Neural crest cell (in vitro differentiated cells): ENCODE measurements at places on chromosomes 12 and 14. TPM values are rescaled to one million over a fixed set of nuclear protein-coding genes. Genes with fewer than 3 reads are reported as not detected.

DNA sequence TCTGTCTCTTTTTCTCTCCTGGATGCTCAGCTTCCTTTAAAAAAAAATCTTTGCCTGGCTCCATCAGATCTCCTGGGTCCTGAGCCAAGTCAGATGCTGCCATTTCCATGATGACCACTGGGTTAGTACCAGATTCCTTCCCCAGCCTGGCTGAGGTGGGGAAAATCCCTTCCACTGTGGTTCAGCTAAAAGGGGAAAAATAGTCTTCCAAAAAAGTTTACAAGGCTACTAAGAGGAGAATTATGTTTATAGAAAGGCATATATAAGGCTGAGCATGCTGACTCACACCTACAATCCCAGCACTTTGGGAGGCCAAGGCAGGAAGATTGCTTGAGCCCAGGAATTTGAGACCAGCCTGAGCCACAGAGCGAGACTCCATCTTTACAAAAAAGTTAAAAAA is 28.4 kb upstream of the GAS2L3 start:
- no peak for DNase-seq
- no peaks in the 10 kb centered on the region for H3K36me3 ChIP-seq
- no peaks in the 10 kb centered on the region for H3K4me1 ChIP-seq
- no peak overlapping the region for H3K27ac ChIP-seq

DNA sequence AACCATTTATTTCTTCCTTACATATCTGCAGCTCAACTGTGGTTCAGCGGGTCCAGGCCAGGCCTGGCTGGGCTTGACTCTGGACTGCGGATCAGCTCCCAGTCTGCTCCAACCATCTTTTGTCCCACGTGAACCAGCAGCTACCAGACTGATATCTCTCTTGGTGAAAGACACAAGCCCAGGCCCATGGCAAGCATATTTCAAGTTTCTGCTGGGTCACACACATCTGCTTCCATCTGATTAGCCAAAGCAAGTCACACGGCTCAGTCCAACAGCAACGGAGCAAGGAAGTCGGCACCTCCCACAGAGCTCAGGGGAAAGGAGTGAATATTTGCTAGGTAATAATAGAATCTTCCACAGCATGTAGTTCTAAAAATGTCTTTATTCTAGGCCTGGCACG is 24.7 kb upstream of the MARK3 start:
- no peaks in the 10 kb centered on the region for H3K4me1 ChIP-seq
- no peak for DNase-seq
- no peak overlapping the region for H3K4me3 ChIP-seq
- H3K36me3 ChIP-seq = peaks cover 10% of the 10 kb centered on the region

DNA sequence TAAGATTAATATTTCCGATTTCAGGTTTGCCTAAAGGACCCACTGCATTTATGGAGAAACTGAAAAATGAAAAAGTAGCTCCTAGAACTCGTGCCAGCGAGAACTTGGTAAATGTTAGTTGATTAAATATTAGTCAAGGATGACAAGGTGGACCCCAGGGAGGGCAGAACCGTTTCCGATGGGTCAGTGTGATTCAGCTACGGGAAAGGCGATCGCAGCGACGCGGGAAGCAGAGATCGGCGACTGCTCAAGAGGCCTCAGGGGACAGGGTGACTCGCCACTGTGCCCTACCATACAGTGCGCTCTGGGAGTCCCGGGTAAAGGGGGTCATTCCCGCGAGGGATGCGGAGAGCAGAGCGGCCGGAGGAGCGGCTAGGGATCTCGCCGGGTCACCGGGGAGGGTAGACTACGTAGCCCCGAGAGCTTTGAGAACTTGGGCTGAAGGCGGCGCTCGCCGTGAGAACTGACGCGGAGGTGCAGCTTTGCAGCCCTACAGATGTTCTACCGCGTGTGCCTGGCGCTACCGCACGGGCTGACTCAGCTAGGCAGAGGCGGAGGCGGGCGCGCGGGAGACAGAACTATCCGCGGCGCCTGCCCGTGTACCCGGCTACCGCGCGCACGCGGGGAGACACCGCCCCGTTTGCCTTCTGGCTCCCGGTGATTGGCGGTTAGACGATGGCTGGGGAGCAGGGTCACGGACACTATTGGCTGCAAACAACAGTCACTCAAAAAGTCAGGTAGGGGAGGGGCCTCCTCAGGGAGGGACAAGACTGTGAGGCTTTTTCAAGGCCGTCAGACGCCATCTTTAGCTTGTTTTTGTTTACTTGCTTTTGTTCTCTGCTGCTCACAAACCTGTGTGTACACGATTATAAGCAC is 3.2 kb downstream of the C14orf93 start:
- no peaks in the 10 kb centered on the region for H3K27me3 ChIP-seq
- H3K4me3 ChIP-seq = peak overlapping the region; percentile 93
- H3K27ac ChIP-seq = peak overlapping the region; percentile 99
- peak; percentile 93 for DNase-seq
- peaks cover 50% of the 10 kb centered on the region for H3K4me1 ChIP-seq

GRCh38 chr14:73359445-73359844 is 98.9 kb downstream of the NUMB start:
- H3K4me1 ChIP-seq = no peaks in the 10 kb centered on the region
- no peak overlapping the region for H3K27ac ChIP-seq
- no peak overlapping the region for H3K4me3 ChIP-seq

DNA sequence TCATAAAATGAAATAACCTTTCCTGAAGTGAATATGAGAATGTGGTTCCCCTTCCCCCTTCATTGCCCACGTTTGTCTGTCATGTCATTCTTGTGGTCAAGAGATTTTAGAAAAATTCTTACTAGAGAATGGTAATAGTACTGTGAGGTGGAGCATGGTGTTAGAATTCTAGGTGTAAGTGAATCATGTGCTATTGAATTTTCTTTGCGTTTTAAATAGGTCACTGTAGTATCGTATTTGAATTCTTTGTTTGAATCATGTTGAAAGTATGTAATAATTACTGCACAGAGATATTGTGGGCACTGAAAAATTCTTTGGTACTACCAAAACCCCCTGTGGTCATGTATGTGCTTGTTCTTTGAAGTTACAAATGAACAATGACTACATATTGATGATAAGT is 49.9 kb downstream of the FUT8 start:
- H3K4me3 ChIP-seq = no peak overlapping the region
- peaks cover 19% of the 10 kb centered on the region for H3K36me3 ChIP-seq
- H3K27ac ChIP-seq = no peak overlapping the region
- no peak for DNase-seq
- peaks cover 1% of the 10 kb centered on the region for H3K4me1 ChIP-seq
- H3K27me3 ChIP-seq = no peaks in the 10 kb centered on the region

GRCh38 chr12:50482571-50482970 is 22.2 kb upstream of the DIP2B start:
- peaks cover 2% of the 10 kb centered on the region for H3K36me3 ChIP-seq
- no peaks in the 10 kb centered on the region for H3K4me1 ChIP-seq
- DNase-seq = no peak
- H3K27ac ChIP-seq = no peak overlapping the region
- H3K27me3 ChIP-seq = no peaks in the 10 kb centered on the region

- peak overlapping the region; percentile 95 for H3K4me3 ChIP-seq
- H3K27ac ChIP-seq = peak overlapping the region; percentile 86
- peaks cover 26% of the 10 kb centered on the region for H3K4me1 ChIP-seq
Observed at GRCh38 chr12:25249931-25250738, 594 bp downstream of the KRAS start.

- peaks cover 10% of the 10 kb centered on the region for H3K36me3 ChIP-seq
- peak; percentile 84 for DNase-seq
- H3K4me1 ChIP-seq = peaks cover 51% of the 10 kb centered on the region
- H3K4me3 ChIP-seq = peak overlapping the region; percentile 87
- peak overlapping the region; percentile 55 for H3K27ac ChIP-seq
- peaks cover 34% of the 10 kb centered on the region for H3K27me3 ChIP-seq
Observed at GRCh38 chr12:121793838-121794533, 498 bp upstream of the RHOF start.

DNA sequence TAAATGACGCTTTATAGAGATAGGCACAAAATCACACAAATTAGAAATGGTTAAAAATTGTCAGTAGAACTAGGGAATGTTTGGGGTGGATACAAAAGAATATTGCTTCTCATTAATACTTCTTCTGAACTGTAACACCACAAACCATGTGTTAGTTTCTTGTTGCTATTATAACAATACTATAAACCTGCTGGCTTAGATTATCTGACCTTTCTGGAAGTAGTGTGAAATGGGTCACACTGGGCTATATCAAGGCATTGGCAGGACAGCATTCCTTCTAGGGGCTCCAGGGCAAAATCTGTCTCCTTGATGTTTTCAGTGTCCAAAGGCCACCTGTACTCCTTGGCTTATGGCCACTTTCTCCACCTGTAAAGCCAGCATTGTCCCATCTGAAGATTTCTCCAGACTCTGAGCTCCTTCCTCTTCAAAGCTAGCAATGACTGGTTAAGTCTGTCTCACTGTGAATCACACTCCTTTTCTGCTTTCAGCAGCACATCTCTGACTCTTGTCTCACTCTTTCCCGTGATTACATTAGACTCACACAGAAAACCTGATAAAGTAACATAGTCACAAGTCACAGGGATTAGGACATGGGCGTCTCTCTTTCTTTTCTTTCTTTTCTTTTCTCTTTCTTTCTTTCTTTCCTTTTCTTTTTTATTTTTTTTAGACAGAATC is 86.3 kb downstream of the SLC15A4 start:
- H3K36me3 ChIP-seq = peaks cover 8% of the 10 kb centered on the region
- no peak overlapping the region for H3K4me3 ChIP-seq
- H3K27ac ChIP-seq = no peak overlapping the region
- peaks cover 8% of the 10 kb centered on the region for H3K27me3 ChIP-seq

- no peaks in the 10 kb centered on the region for H3K4me1 ChIP-seq
- peaks cover 8% of the 10 kb centered on the region for H3K36me3 ChIP-seq
- H3K27me3 ChIP-seq = no peaks in the 10 kb centered on the region
- no peak overlapping the region for H3K4me3 ChIP-seq
Observed at GRCh38 chr12:28568118-28568517, 377.9 kb downstream of the CCDC91 start.

PSMD9 gene
- total RNA-seq = 46.3 and 47.4 TPM in 2 replicates

KRT79 gene
- not detected in 2 replicates for total RNA-seq

BICD1 gene
- total RNA-seq = 49.1 and 49.5 TPM in 2 replicates

IAPP gene
- total RNA-seq = 0.28 TPM in 1 of 2 replicates, not detected in the other

AKAP3 gene
- total RNA-seq = 2.8 and 3.5 TPM in 2 replicates

GPRC5D gene
- not detected in 2 replicates for total RNA-seq

E2F7 gene
- 25.7 and 29.8 TPM in 2 replicates for total RNA-seq
